ENCODE measurements at places on chromosomes 16 and 17. TPM values are rescaled to one million over a fixed set of nuclear protein-coding genes. Genes with fewer than 3 reads are reported as not detected.

CCL1 gene
- total RNA-seq: not detected

GSG1L gene
- total RNA-seq: not detected

ADAM11 gene
- 0.91 TPM for total RNA-seq

DNA sequence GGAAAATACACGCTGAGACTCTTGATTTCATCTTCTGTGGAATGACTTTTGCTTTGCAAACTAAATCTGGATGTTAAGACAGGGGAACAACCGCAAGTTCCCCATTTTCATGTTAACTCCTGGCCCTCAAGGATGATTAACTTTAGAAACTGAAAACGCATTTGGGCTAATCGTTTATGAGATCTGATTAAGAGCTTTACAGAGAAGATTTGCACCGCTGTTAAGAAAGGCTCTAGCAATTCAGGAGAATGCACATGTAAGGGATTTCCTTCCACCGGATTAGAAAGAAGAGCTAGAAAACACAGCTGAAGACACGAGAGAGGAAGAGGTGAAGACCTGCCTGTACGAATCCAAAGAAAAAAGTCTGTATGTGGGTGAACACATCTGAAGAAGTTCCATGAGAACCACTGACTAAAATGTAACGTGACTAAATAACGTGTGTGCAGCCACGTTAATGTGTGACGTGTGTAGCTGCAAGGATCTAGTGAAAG, 106.4 kb downstream of the YPEL2 start:
- peaks cover 69% of the 10 kb centered on the region for H3K4me1 ChIP-seq
- H3K4me3 ChIP-seq: no peak overlapping the region
- DNase-seq: no peak
- no peak overlapping the region for H3K27ac ChIP-seq

DNA sequence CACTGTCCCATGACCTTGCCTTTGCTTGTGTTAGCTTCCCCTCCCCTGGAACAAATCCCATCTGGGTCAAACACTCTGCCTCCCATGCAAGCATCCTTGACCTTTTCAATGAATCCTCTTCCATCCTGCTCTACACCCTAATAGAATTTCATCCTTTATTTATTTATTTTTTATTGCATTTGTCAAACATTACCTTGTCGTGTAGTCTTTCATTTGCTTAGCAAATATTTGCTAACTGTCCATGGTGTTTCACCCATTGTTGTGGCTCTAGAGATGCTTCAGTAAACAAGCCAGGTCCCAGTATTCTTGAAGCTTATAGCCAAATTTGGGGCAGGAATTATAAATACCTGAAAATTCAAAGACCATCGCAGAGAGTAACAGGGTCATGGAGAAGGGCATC, 51.0 kb upstream of the MRTFB start:
- H3K4me3 ChIP-seq: no peak overlapping the region
- no peaks in the 10 kb centered on the region for H3K36me3 ChIP-seq
- H3K27ac ChIP-seq: no peak overlapping the region
- no peaks in the 10 kb centered on the region for H3K27me3 ChIP-seq
- DNase-seq: peak; percentile 53

- 0 out of 3 replicates have a peak, but pooled peaks cover 4% of the 10 kb centered on the region for H3K27me3 ChIP-seq
- no peaks in the 10 kb centered on the region for H3K36me3 ChIP-seq
- no peaks in the 10 kb centered on the region for H3K4me1 ChIP-seq
Observed at GRCh38 chr17:7956228-7956965, 24.4 kb downstream of the CNTROB start.

- no peak for DNase-seq
- peaks cover 87% of the 10 kb centered on the region for H3K27me3 ChIP-seq
- H3K36me3 ChIP-seq: no peaks in the 10 kb centered on the region
- H3K4me1 ChIP-seq: no peaks in the 10 kb centered on the region
- H3K4me3 ChIP-seq: no peak overlapping the region
- H3K27ac ChIP-seq: no peak overlapping the region
Observed at GRCh38 chr16:1282324-1282973, 26.6 kb downstream of the TPSD1 start.

All from HepG2 (cell line).